ENCODE measurements at places on chromosomes 12 and 14. TPM values are rescaled to one million over a fixed set of nuclear protein-coding genes. Genes with fewer than 3 reads are reported as not detected.

KLHL33 gene
- polyA plus RNA-seq, result 0.21 TPM

PAPLN gene
- not detected for polyA plus RNA-seq

RNASE2 gene
- polyA plus RNA-seq, result 4.1 TPM

CALCOCO1 gene
- polyA plus RNA-seq, result 110 TPM

TAC3 gene
- not detected for polyA plus RNA-seq

TSPAN8 gene
- not detected for polyA plus RNA-seq

SDSL gene
- 2.7 TPM for polyA plus RNA-seq

RHOF gene
- 128 TPM for polyA plus RNA-seq

SOX5 gene
- not detected for polyA plus RNA-seq

UTP20 gene
- 1.9 TPM for polyA plus RNA-seq

KCNC2 gene
- not detected for polyA plus RNA-seq

FBLN5 gene
- 3.0 TPM for polyA plus RNA-seq

VDR gene
- polyA plus RNA-seq, result not detected
